AML-193 (cell line): ENCODE measurements at places on chromosomes 5 and 9.

- no peak for DNase-seq
Measured at GRCh38 chr5:45774528-45774927, 78.3 kb upstream of the HCN1 start.

DNA sequence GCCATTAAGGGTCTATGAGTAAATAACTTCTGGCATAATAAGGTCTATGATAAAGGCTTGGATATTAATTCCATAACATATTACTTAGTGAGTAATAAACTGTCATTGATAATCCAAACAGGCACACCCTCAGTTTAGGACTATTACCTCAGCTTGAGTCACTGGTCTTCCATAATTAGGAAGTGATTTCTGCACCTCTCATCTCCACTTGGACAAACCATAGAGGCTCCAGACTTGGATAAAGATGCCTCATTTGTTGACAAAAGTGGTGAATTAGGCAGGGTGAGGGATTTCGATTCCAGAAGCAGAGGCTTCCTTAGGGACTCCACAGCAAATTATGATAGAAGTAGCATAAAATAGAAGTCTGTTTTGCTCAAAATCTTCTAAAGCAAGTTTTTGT is 127.5 kb upstream of the MTAP start:
- DNase-seq = no peak

- no peak for DNase-seq
Measured at GRCh38 chr9:97508852-97509251, 7.4 kb downstream of the TMOD1 start.

- no peak for DNase-seq
Measured at GRCh38 chr5:122464191-122464590, 152.2 kb downstream of the SNCAIP start.

GRCh38 chr5:157447201-157447637 is 12.8 kb upstream of the NIPAL4 start:
- no peak for DNase-seq

GRCh38 chr5:148841519-148841918 is 15.1 kb downstream of the ADRB2 start:
- no peak for DNase-seq

DNA sequence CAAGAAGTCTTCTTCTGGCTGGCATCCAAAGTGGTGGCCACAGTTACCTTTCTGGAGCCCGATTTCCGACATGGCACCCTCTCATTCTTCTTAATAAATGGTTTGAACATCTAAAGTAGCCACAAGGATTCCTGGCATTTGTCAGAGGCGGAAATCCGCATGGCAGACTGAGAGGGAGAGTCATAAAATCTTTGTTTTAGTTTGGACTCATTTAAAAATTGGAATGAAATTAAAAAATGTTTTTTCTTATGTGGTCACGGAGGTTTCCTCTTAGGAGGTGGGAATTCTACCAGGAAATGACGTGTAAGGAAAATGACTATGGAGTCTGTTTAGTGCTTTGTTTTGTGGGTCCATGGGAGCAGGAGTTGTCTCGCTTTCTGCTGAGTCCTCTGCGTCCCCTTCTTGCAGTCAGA is 133.0 kb upstream of the PTCH1 start:
- DNase-seq = no peak

DNA sequence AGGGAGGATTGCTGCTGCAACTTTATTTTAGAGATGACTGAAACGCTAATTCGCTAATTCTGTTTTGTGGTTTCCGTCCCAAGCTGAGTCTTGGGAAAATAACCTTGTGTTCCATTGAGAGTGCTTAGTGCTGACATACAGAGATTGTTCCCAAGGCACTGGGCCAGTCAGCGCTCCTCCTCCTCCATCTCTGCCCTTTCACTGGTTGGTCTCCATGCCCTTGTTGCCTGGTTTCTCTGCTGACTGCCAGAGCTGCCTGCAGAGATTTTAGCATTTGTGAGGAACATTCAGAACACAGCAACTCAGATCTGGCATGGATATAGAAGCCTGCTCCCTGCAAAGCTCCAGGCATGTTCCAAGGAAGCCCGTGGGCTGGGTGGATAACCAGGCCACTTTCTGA is 126.0 kb upstream of the IRX2 start:
- DNase-seq = no peak

DNA sequence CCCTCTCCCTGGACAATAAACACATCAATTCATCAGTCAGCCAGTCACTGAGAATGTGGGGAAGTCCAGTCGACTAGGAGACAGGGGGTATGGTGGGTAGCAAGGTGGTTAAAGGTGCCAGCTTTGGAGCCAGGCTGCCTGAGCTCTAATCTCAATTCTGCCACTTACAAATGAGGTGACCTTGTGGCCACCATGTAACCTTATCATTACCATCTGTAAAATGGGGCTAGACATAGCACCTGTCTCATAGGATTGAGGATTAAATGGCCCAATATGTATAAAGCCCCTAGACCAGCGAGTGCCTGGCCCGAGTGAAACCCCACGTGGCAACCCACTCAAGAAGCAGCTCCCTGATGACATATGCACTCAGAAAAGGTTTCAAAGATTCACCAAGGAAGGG is 73.3 kb upstream of the TBC1D2 start:
- DNase-seq = no peak

DNA sequence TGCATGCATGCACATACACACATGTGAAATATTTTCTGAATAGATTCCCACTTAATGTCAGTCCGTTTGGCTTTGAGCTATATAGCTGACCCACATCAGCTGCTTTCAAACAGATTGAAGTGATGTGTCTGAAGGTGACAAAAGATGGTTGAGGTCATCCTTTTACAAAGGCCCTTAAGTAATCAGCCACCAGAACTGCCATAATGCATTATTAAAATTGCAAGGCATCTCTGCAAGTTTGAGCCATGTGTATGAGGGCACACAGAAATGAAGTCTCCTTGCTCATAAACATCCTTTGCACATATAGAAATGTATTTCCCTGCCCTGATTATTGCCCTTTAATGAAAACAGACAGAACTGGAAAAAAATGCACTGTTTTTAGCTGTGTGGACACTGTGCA is 1043.0 kb upstream of the C9orf72 start:
- DNase-seq = no peak

DNA sequence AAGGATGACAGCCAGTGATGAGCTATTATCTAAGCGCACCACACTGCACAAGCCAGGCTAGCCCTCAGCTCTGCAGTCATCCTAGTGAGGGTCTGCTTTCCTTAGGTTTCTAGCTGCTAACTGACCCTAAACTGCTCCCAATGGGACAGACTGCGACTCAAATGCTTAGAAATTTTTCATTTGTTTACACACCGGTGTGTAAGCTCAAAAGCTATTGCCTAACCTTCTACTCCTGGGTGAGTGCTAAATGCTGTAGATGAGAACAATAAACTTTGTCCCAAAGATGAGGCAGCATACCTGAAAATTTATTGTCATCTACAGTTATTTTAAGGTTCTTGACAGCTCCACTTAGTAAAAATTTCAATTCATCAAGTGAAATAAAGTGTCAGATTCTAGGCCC is 311.4 kb downstream of the TMEM167A start:
- no peak for DNase-seq

DNA sequence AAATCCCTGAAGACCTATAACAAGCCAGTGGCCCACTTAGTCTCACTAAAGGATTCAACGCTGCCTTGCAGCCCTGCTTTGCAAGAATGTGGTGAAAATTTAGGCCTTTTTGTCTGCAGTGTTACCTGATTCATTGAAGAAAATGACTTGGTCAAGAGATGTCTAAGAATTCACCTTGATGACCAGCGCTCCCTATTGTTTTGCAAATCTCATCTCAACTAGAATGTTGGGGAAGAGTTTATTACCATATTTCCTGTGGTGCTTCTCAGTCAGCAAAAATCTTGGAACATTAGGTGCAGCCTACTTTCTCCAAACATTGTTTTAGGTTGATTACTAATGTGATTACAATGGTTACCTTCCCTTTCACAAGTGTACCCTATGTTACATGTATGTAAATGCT is 53.5 kb downstream of the PLK2 start:
- no peak for DNase-seq

DNA sequence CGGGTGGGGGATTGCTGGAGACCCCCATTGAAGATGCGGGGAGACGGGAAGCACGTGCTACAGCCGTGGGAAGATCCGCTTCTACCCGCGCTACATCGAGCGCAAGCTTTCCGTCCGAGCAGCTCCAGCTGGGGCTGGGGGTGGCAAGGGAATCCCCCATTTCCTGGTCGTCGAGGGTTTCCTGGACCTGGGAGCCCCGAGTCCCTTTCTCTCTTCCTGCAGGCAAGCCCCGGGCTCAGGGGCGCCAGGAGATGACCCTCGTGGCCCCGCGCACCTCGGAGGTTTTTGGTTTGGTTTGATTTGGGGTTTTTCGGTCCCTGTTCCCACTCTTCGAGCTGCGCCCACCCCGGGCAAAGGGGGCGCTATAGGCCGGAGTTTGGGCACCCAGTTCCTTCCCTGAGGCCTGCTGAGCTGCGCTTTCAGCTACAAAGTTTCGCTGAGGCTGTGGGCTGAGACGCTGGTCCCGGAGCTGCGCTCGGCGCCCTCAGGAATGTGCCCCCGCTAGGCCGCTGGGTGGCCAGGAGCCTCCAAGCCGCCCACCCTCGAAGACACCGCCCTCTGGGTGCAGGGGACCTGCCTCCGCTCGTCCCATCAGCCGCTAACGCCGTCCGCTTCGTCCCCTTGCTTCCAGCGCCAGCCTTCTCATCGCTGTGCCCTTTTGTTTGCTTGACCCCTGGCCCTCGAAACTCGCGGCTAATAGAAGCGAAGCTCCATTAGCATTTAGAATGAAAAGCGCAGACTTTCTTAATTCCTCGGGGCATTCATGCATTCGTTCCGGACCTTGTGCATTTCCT is 2.9 kb downstream of the NR4A3 start:
- no peak for DNase-seq

GRCh38 chr5:60076746-60077145 is 183.2 kb upstream of the PDE4D start:
- DNase-seq = no peak

GRCh38 chr9:18678821-18679590 is 205.1 kb downstream of the ADAMTSL1 start:
- DNase-seq = no peak

- DNase-seq = no peak
Measured at GRCh38 chr5:165258197-165258771, 1752.9 kb downstream of the MAT2B start.

- no peak for DNase-seq
Measured at GRCh38 chr5:16572289-16573015, 44.3 kb downstream of the RETREG1 start.

DNA sequence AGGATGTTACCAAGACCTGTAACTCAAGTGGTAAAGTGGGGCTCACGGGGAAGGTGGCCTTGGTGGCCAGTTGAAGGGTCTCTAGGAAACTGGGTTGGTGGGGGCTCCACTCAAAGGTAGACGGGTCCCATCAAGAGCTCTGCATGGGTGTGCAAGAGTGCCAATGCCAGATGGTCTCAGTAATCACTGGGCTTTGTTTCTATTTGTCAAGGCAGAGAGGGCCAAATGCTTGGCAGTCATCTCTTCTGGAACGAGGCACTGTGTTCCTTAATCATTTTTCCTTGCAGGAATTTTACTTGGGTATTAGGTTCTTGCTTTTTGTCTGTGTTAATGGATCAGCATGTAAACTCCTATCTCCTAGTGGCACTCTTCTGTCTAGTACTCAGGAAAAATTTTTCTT is 220.8 kb downstream of the DIRAS2 start:
- DNase-seq = no peak

- DNase-seq = no peak
Measured at GRCh38 chr5:6585168-6585567, 47.7 kb downstream of the NSUN2 start.

GRCh38 chr5:131999441-132000240 is 11.8 kb downstream of the ACSL6 start:
- no peak for DNase-seq

- no peak for DNase-seq
Measured at GRCh38 chr5:154753792-154754191, 1.4 kb upstream of the LARP1 start.

DNA sequence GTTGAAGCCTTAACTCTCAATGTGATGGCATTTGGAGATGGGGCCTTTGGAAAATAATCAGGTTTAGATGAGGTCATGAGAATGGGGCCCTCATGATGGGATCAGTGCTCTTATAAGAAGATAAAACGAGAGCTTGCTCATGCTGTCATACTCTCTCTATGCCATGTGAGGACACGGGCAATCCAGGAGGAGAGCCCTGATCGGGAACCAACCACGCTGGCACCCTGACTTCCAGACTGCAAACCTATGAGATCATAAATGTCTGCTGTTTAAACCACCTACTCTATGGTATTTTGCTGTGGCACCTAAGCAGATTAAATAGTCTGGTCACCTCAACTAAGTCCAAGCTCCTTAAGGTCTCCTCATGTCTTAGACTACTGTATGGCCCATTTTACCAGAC is 10.0 kb downstream of the HMGCS1 start:
- no peak for DNase-seq

DNA sequence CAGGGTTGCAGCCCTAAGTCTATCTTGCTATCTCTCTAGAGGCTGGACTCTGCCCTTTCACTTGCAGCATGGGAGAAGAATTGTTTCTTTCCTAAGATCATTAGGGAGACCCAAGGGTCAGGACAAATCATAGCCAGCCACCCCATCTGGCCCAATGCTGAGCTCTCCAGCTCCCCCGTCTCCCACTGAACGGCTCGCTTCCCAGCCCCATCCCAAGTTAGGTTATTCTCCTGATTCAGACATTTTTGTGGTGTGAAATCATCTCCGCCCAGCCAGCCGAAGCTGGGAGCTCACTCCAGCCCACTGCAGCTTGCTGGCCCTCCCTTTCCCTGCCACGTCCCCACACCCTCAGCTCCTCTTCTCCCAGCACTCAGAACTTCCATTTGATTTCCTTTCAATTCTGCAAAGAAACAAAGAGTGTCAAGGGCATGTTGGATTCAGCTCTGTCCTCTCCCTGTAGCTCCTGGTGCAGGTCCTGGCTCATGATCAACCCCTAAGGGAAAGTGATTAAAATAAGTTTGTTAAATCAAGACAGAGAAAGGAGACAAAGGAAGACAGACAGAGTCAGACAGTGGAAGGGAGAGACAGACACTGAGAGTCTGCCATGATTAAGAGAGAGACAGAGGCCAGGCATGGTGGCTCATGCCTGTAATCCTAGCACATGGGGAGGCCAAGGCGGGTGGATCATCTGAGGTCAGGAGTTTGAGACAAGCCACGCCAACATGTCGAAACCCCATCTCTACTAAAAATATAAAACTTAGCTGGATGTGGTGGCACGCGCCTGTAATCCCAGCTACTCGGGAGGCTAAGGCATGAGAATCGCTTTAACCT is 12.6 kb upstream of the SPARC start:
- DNase-seq = no peak
